ENCODE measurements at places on chromosomes 4 and X.

DNA sequence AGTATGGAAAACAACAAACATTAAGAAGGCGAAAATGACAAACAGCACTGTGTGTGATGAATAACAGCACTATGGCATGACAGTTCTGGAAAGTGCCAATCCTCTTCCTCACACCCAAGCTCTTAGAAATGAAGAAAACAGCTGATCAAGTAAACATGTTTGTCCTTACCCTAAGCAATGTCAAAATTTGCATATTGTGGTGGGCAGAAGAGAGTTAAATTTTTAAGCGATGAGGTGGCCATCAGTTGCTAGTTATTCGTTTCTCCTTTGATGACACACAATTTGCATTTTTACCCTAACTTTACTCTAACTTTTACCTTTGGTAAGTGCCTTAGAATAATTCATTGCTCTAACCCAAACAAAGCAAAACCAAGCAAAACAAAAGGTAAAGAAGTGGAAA, 8.8 kb downstream of the PROM1 start:
- DNase-seq = no peak

GRCh38 chr4:33369446-33369845, 2649.3 kb downstream of the PCDH7 start:
- DNase-seq = no peak

GRCh38 chr4:83276299-83277040, 8.1 kb downstream of the COQ2 start:
- no peak for DNase-seq

GRCh38 chrX:38820751-38821150, 19.5 kb downstream of the MID1IP1 start:
- DNase-seq = no peak

DNA sequence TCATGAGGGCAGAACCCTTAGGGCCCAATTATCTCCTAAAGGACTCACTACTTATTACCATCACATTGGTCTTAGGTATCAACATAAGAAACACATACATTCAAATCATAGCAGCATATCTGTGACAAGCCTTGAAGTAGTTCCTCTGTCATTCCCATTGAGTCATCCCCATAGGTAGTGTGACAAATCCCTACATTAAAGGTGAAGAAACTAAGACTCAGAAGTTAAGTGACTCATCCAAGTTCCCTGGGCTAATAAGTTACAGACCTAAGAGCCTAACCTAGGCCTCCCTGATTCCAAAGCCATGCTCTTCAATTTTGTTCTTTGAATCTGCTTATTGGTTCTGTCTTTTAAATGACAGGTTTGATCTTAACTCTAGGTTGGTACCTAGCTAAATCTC, 58.2 kb downstream of the CD38 start:
- DNase-seq = no peak

DNA sequence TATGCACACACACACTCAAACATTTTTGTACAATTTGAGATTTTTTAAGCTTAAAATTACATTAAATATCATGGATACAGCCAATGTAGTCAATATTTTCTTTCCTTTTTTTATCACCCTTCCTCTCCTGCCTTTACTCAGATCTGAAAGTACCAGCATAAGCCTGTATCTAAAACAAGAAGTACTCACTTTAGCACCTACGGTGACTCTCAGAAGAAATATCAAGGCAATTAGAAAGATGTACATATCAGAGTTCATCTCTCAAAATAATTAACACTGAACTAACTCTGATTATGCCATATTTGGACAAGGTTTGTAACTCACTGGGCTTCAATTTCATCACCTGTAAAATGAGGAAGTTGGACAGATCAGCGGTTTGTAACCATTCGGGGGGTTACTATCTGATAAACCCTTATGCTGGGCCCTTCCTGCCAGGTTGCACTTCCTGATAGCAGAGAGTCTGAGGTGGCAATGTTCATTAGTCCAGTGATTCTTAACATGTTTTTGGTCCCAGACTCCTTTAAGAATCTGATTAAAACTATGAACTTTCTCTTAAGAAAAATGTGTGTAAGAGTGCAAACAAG, 5.7 kb upstream of the GPR174 start:
- DNase-seq = no peak

GRCh38 chr4:175961604-175962003, 104.0 kb upstream of the WDR17 start:
- DNase-seq = no peak

GRCh38 chr4:38001927-38002326, 41.7 kb downstream of the PTTG2 start:
- DNase-seq = no peak

GRCh38 chrX:26387906-26388305, 171.9 kb downstream of the MAGEB5 start:
- DNase-seq = no peak

GRCh38 chr4:147833254-147833653, 101.4 kb downstream of the ARHGAP10 start:
- no peak for DNase-seq

GRCh38 chrX:8755116-8755515, 23.2 kb upstream of the ANOS1 start:
- no peak for DNase-seq

GRCh38 chr4:14894392-14895292, 107.6 kb upstream of the CPEB2 start:
- no peak for DNase-seq

- no peak for DNase-seq
Measured at GRCh38 chrX:38699696-38700095, 101.6 kb upstream of the MID1IP1 start.

- no peak for DNase-seq
Measured at GRCh38 chr4:86448871-86449270, 89.0 kb upstream of the MAPK10 start.

DNA sequence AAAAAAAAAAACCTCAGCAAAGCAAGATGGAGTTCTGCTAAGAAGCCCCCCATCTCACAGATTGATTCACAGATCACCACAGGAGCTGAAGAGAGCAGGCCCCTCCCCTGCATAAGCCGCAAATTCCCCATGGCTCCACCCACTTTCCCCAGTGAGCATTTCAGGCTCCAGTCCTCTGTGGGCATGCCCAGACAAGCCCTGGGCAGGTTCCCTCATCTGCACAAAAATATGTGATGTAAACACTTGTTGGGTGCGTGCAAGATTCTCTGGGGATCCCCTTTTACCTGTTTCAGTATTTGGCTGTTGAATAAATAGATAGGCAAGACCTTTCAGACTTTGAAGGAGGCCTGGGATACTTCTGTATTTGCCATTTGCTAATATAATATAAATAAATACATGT, 514.3 kb downstream of the PCDH7 start:
- DNase-seq = no peak

GRCh38 chr4:8525383-8526120, 54.6 kb upstream of the GPR78 start:
- DNase-seq = no peak

DNA sequence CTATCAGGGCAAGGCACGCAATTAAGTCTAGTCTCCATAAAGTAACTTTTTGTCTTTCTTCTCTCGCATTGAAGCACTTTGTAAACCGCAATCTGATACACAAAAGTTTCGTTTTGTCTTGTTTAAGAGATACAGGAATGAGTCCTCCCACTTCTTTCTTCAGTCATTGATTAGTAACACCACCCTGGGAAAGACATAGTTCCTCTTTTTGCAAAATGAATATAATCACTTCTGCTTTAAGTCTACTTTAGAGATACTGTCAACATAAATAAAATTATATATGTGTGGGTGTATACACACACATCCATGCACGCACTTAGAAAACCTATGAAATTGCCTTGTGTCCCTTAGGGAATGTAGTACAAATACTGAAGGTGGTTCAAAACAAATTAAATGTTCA, 11.7 kb downstream of the COQ2 start:
- no peak for DNase-seq

- no peak for DNase-seq
Measured at GRCh38 chr4:184705692-184706091, 28.2 kb downstream of the CENPU start.

GRCh38 chr4:102299354-102300107, 45.8 kb downstream of the SLC39A8 start:
- DNase-seq = no peak

DNA sequence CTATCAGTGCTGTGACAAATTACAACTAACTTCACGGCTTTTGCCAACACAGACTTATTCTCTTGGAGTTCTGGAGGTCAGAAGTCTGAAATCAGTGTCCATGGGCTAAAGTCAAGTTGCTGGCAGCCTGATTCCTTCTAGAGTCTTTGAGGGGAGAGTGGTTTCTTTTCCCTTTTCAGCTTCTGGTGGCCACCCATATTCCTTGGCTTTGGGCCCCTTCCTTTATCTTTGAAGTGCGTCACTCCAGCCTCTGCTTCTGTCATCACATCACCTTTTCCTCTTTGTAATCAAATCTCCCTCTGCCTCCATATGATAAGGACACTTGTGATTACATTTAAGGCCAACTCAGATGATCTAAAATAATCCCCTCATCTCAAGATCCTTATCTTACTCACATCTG, 9.0 kb downstream of the FAM114A1 start:
- no peak for DNase-seq

GRCh38 chr4:7705062-7705461, 234.6 kb downstream of the AFAP1 start:
- DNase-seq = no peak

DNA sequence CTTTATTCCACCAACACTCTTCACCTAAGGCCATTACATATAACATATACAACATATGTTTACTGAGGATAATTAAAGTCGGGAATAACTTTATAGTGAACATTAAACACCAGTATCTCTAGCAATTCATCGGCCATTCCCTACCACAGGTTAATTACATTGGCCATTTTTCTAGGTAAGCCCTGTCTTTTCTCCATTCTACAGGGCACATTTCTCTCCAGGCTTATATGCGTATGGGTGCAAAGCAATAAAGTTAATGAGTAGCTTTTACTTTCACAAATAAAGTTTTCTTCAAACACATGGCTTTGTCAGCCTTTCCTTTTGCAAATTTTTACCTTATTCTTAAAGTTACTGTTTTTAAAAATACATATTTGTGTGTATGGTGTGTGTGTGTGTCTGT, 111.9 kb upstream of the IQCM start:
- DNase-seq = no peak

GRCh38 chr4:143273160-143273917, 63.3 kb upstream of the GAB1 start:
- DNase-seq = no peak

- no peak for DNase-seq
Measured at GRCh38 chr4:96887857-96888256, 1048.0 kb downstream of the PDHA2 start.
